Activated gamma-delta T cell treated with anti-CD3 and anti-CD28 coated beads, Interleukin-2, amount 50 U/mL, for 16 hours (primary cell): ENCODE measurements at places on chromosomes 5 and 9.

GRCh38 chr5:124655921-124656511 lies 90.4 kb downstream of the ZNF608 start:
- no peak for DNase-seq

DNA sequence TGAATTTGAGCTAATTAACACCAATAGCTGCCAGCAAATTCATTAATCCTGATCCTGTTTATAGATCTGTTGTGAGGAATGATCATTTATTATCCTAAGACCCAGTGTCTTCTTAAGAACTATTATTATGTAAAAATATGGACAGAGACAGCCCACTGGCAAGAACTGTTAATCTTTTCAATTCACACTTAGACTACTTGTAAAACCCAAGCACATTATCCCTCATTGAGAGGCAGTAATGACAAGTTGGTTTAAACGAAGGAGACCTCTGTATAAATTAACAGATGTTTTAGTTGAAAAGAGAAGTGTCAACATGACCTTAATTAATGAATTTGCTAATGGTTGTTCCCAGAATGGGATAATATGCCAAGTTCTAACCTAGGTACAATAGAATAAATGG lies 270.3 kb upstream of the IZUMO3 start:
- no peak for DNase-seq

- no peak for DNase-seq
Measured at GRCh38 chr5:42655982-42656650, 100.5 kb upstream of the CCDC152 start.

DNA sequence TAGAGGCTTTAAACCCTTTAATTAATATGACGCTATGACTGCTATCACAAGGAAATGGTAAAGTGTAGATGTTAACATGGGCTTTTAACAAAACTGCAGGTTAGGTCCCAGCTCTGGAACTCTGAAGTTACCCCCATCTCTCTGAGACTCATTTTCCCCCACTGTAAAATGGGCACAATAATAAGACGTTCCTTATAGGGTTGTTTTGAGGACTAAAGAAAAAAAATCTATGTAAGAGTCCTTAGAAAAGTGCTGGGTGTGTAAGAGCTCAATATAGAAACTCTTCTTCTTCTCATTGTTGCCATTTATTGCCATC lies 45.8 kb upstream of the STK32A start:
- no peak for DNase-seq

GRCh38 chr5:129377504-129377903 lies 82.6 kb upstream of the ADAMTS19 start:
- DNase-seq = no peak

- no peak for DNase-seq
Measured at GRCh38 chr5:50665091-50665490, 1.3 kb upstream of the PARP8 start.

DNA sequence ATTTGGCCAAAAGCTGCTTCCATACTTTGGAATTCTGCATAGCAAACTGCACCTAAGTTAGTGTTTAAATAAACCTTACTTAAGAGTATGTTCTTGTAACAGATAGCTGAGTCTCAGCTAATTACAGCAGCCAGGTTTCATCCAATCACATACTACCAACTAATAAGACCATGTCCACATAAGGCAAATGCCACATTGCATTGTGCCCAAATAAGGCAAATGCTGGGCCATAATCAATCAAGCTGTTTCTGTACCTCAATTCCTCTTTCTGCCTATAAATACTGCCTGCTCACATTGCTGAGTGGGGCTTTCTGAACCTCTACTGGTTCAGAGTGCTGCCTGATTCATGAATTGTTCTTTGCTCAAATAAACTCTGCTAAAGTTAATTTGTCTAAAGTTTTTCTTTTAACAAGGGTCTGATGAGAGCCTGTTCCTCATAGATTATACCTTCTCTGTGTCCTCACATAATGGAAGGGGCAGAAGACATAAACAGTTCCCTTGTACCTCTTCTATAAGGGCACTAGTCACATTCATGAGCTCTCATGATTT lies 4.4 kb upstream of the OXCT1 start:
- no peak for DNase-seq
